ENCODE measurements at places on chromosomes 7 and 10.

- no peak for DNase-seq
- H3K4me3 ChIP-seq, result no peak overlapping the region
- H3K27me3 ChIP-seq, result no peaks in the 10 kb centered on the region
- no peaks in the 10 kb centered on the region for H3K4me1 ChIP-seq
Measured at GRCh38 chr7:67470256-67470751, 473.7 kb downstream of the TYW1 start.

DNA sequence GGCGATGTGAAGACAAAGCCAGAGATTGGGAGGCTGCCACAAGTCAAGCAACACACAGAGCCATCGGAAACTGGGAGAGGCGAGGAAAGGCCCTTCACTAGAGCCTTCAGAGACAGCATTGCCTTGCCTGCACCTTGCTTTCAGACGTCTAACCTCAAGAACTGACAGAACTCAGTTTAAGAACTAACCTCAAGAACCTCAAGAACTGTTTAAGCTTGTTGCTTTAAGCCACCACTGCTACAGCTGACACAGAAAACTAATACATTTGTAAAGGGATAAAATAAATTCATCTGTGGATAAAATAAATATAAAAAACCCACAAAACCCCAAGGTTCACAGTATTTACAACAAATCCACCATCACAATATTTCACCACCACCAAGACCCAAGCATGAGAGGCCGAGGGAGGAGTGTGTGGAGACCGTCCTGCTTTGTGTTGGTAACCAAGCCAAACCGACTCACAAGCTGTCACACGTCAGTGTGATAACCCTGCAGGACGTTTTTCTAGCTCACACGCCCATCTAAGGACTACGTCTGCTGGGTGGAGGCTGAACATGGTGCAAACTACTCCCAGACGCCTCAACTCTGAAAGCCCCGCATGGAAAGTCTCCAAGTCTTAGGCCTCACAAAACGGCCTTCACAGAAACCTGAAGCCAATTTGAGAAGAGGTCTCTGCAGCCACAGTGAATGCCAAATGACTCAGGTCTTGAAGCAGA lies 116.8 kb downstream of the ABLIM1 start:
- peak; percentile 63 for DNase-seq
- H3K4me1 ChIP-seq, result peaks cover 78% of the 10 kb centered on the region
- peak overlapping the region; percentile 80 for H3K4me3 ChIP-seq
- H3K27me3 ChIP-seq, result no peaks in the 10 kb centered on the region
- peak overlapping the region; percentile 100 for H3K27ac ChIP-seq

DNA sequence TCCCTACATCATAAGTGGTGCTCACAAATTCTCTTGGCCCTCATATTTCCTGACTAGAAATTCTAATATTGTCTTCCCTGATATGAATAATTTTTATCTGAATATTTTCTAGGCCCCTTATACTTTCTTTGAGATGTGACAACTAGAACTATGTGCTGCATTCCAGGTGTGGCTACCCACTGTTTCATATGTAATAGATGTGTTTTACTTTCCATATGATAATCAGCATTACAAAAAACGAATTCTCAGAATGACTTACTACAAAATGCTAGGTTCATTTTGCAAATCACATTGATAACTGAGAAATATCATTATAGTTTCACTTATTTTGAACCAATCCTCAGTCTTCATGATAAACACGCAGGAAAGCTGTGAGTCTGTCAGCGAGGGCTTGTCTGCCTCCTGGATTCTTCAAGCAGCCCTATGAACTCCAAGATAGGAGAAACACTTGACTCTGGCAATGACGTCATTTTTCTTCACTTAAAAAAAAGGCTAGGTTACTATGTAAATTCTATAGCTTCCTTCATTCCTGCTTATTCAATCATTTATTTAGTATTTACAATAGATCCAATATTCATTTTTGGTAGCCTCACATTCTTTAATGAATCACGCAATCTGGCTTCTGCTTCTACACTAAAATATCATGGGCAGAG lies 4.6 kb downstream of the WEE2 start:
- H3K27me3 ChIP-seq, result no peaks in the 10 kb centered on the region
- H3K4me1 ChIP-seq, result peaks cover 5% of the 10 kb centered on the region
- DNase-seq, result no peak

DNA sequence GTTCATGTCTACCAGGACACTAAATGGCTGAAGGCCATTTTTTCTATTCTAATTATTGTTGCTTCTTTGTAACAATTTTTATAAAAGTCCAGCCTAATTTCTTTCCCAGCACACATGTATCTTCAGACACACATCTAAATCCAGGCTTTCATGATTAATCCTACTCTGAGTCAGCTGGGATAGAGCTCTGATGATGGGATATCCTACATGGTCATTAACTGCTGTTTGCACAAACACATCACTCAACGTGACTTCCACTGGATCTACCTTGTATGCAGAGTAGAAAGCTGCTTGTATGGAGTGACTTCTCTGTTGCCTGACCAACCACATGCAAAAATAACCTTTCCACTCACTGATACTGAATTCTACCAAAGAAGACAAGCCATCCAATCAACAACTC lies 260.9 kb downstream of the AHR start:
- H3K36me3 ChIP-seq, result no peaks in the 10 kb centered on the region
- no peak for DNase-seq

GRCh38 chr10:27399871-27400270 lies 104.2 kb upstream of the RAB18 start:
- H3K36me3 ChIP-seq, result no peaks in the 10 kb centered on the region
- H3K27me3 ChIP-seq, result peaks cover 6% of the 10 kb centered on the region
- no peak overlapping the region for H3K4me3 ChIP-seq
- DNase-seq, result no peak
- H3K27ac ChIP-seq, result no peak overlapping the region

- peaks cover 19% of the 10 kb centered on the region for H3K27me3 ChIP-seq
- no peak overlapping the region for H3K27ac ChIP-seq
- H3K4me1 ChIP-seq, result peaks cover 6% of the 10 kb centered on the region
Measured at GRCh38 chr10:91046869-91047268, 126.0 kb upstream of the ANKRD1 start.

DNA sequence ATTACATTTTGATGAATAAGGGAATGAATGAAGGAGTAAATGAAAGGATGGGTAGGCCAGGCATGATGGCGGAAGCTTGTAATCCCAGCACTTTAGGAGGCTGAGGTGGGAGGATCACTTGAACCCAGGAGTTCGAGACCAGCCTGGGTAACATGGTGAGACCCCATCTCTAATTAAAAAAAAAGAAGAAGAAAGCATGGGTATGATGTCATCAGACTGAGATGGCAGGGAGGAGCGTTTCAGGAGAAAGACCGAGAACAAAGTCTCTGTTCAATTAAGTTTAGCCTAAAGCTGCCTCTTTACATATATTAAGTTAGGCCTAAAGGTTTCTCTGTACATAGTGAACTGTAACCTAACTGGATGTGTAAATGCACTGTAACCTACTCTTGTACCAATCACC lies 42.2 kb upstream of the SMNDC1 start:
- peaks cover 6% of the 10 kb centered on the region for H3K4me1 ChIP-seq
- H3K27me3 ChIP-seq, result peaks cover 36% of the 10 kb centered on the region
- no peak for DNase-seq

DNA sequence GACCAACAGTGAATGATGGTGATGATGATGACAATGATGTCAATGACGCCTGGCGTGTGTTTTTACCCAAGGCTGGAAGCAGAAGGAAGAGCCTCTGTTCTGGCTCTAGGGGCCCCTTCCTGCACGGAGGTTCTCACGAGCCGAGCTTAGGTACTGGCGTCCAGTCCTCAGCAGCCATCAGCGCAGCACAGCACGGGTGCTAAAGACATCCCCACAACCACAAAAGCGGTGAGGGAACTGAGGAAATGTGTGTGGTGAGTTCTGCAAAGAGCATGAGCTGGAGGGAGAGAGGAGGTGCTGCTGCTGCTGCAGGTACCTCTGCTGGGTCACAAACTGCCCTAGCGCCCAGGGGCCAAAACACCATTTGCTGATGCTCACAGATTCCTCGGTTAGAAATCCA lies 81.6 kb downstream of the SFMBT2 start:
- H3K4me3 ChIP-seq, result no peak overlapping the region
- H3K27ac ChIP-seq, result no peak overlapping the region
- peaks cover 7% of the 10 kb centered on the region for H3K4me1 ChIP-seq
- no peaks in the 10 kb centered on the region for H3K27me3 ChIP-seq

All from activated naive CD8-positive, alpha-beta T cell treated with anti-CD3 and anti-CD28 coated beads, Interleukin-2, amount 10 ng/mL, durations not matched to agents 7 days and 5 days (primary cell).